ENCODE measurements at places on chromosomes 2 and 18. TPM values are rescaled to one million over a fixed set of nuclear protein-coding genes. Genes with fewer than 3 reads are reported as not detected.
A peak's percentile ranks its signal among the peaks of the same experiment; 100 is the strongest.

SRD5A2 gene
- total RNA-seq = 0.64 TPM

TM4SF20 gene
- not detected for total RNA-seq

GRCh38 chr2:150646746-150647145, 159.3 kb upstream of the RND3 start:
- H3K27me3 ChIP-seq = no peaks in the 10 kb centered on the region
- DNase-seq = no peak
- no peak overlapping the region for H3K4me3 ChIP-seq

CSRNP3 gene
- 14.6 TPM for total RNA-seq

GNLY gene
- total RNA-seq = not detected

- DNase-seq = no peak
- H3K36me3 ChIP-seq = no peaks in the 10 kb centered on the region
- peaks cover 1% of the 10 kb centered on the region for H3K27me3 ChIP-seq
- H3K4me3 ChIP-seq = no peak overlapping the region
- no peak overlapping the region for H3K27ac ChIP-seq
These were observed 10.8 kb upstream of the SDC1 start for GRCh38 chr2:20235655-20236305.

GRCh38 chr2:107358362-107358761, 468.3 kb upstream of the RGPD4 start:
- H3K36me3 ChIP-seq = no peaks in the 10 kb centered on the region
- no peak overlapping the region for H3K27ac ChIP-seq
- no peaks in the 10 kb centered on the region for H3K27me3 ChIP-seq
- H3K4me3 ChIP-seq = no peak overlapping the region

- H3K4me3 ChIP-seq = no peak overlapping the region
- no peak overlapping the region for H3K27ac ChIP-seq
- no peaks in the 10 kb centered on the region for H3K36me3 ChIP-seq
- no peak for DNase-seq
- peaks cover 2% of the 10 kb centered on the region for H3K27me3 ChIP-seq
These were observed 46.1 kb downstream of the SOWAHC start for GRCh38 chr2:109660046-109660860.

DNA sequence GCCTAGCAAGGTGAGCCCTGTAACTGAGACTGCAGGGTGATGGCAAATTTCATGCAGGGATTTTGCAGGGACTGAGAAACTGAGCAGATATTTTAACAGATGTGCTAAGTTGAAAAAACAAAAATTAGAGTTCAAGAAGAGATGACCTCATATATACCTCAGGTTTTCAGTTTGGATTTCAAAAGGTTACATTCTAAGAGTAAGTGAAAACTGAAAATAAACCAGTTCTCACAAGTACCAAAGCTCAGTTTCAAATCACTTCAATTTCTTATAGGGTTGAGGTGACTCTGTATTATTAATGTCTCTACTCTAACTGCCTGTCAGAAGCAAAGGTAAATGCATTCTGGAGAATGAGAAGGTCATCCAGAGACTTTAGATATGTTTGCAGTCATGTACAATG, 237.4 kb upstream of the VRK2 start:
- no peak overlapping the region for H3K27ac ChIP-seq
- H3K36me3 ChIP-seq = no peaks in the 10 kb centered on the region
- no peak overlapping the region for H3K4me3 ChIP-seq
- no peaks in the 10 kb centered on the region for H3K4me1 ChIP-seq
- DNase-seq = no peak
- no peaks in the 10 kb centered on the region for H3K27me3 ChIP-seq

IMPA2 gene
- total RNA-seq = 24.1 TPM

TUBA4B gene
- total RNA-seq = not detected

DNA sequence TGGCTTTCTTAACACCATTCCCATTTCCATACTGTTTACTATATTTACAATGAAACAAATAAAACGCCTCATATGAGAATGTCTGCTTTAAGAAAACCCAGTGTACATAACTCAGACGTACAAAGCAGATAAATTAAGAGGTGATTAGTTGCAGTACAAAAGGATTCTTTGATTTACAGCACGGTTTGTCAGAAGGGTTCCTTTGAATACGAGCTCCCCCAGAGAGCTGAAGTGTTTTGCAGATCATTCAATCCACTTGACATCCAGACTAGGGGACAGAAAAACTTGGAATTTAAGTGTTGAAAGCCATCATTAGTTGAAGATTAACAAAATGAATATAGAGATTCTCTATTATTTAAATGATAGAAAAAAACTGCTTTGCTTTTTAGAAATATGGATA, 72.5 kb downstream of the RAPGEF4 start:
- H3K4me3 ChIP-seq = no peak overlapping the region
- no peak for DNase-seq
- H3K27me3 ChIP-seq = no peaks in the 10 kb centered on the region
- H3K27ac ChIP-seq = no peak overlapping the region
- no peaks in the 10 kb centered on the region for H3K4me1 ChIP-seq

- no peaks in the 10 kb centered on the region for H3K36me3 ChIP-seq
- H3K27ac ChIP-seq = no peak overlapping the region
- peaks cover 2% of the 10 kb centered on the region for H3K4me1 ChIP-seq
- no peak overlapping the region for H3K4me3 ChIP-seq
These were observed 104.3 kb upstream of the ST6GAL2 start for GRCh38 chr2:106990297-106990696.

TXNDC2 gene
- total RNA-seq = not detected

PAIP2B gene
- 2.9 TPM for total RNA-seq

DNA sequence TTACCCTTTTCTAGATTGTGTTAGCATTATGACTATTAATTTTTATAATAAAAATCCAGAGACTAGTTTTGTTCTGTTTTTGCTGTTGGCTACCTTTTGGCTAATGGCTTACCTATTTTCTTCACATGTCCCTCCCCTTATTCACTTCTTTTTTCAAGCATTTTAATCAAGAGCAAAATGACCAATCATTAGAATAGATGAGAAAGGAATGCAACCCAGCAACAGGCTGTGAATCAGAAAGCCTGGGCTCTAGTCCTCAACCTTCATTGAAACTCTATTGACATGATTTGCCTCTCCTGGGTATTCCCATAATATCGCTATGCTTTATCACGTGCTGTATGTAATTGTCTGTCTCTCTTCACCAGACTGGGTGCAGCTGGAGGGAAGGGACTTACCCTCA, 370.1 kb downstream of the IRS1 start:
- DNase-seq = no peak
- no peaks in the 10 kb centered on the region for H3K4me1 ChIP-seq
- H3K27ac ChIP-seq = no peak overlapping the region

UCN gene
- total RNA-seq = 1.5 TPM

DNA sequence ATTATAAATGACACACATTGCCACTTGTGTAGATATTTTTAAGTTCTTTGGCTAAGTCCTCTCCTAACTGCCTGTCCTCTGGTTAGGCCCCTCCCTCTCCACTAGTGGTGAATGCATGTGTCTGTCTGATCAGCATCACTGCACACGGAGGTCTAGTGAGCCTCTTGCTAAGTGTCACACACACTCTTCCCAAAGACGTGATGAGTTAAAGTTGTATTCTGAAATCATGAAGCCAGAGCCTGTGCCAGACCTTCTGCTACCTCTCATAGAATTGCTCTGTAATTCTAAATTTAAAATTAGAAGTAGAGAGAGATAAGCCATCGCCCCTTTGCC, 41.3 kb downstream of the RALB start:
- H3K27me3 ChIP-seq = peaks cover 5% of the 10 kb centered on the region
- H3K27ac ChIP-seq = no peak overlapping the region
- peak overlapping the region; percentile 70 for H3K4me3 ChIP-seq
- peaks cover 73% of the 10 kb centered on the region for H3K36me3 ChIP-seq
- H3K4me1 ChIP-seq = peaks cover 11% of the 10 kb centered on the region
- no peak for DNase-seq

DNA sequence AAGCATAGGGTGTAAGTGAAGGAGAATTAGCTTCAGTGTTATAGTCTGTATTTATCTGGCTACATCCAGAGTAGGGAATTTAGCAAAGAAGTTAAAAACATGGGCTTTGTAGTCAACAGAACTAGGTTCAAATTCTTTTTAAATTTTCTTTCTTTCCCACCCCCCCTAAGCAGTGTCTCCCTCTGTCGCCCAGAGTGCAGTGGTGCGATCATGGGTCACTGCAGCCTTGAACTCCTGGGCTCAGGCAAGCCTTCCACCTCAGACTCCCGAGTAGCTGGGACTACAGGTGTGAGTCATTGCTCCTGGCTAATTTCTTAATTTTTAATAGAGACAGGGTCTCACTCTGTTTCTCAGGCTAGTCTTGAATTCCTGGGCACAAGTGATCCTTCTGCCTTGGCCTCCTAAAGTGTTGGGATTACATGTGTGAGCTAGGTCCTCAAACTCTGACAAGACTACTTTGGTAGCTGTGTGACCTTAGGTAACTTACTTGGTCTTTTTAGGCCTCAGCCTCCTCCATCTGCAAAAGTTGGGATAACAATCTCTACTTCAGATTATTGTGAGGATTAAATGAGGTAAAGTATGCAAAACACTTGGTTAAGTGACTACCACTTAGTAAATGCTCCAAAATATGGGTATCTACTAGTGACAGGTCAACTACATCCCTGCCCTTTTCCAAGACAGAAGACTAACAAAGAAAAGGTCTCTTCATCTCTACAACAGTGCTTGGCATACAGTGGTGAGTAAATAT, 17.8 kb downstream of the DOK1 start:
- H3K4me3 ChIP-seq = no peak overlapping the region
- peaks cover 24% of the 10 kb centered on the region for H3K4me1 ChIP-seq
- no peak for DNase-seq
- peaks cover 2% of the 10 kb centered on the region for H3K27me3 ChIP-seq

- H3K36me3 ChIP-seq = no peaks in the 10 kb centered on the region
- H3K4me1 ChIP-seq = no peaks in the 10 kb centered on the region
- DNase-seq = no peak
- no peak overlapping the region for H3K27ac ChIP-seq
- H3K4me3 ChIP-seq = no peak overlapping the region
- H3K27me3 ChIP-seq = no peaks in the 10 kb centered on the region
These were observed 83.3 kb upstream of the MAP2 start for GRCh38 chr2:209340522-209340921.

- no peaks in the 10 kb centered on the region for H3K36me3 ChIP-seq
- H3K27ac ChIP-seq = no peak overlapping the region
- no peak overlapping the region for H3K4me3 ChIP-seq
- H3K4me1 ChIP-seq = peaks cover 2% of the 10 kb centered on the region
These were observed 107.8 kb downstream of the TANC1 start for GRCh38 chr2:159076241-159076640.

GRCh38 chr2:233360771-233361176, 6.5 kb downstream of the DGKD start:
- no peaks in the 10 kb centered on the region for H3K36me3 ChIP-seq
- H3K4me3 ChIP-seq = no peak overlapping the region
- no peak for DNase-seq
- peaks cover 3% of the 10 kb centered on the region for H3K27me3 ChIP-seq
- H3K4me1 ChIP-seq = no peaks in the 10 kb centered on the region

DNA sequence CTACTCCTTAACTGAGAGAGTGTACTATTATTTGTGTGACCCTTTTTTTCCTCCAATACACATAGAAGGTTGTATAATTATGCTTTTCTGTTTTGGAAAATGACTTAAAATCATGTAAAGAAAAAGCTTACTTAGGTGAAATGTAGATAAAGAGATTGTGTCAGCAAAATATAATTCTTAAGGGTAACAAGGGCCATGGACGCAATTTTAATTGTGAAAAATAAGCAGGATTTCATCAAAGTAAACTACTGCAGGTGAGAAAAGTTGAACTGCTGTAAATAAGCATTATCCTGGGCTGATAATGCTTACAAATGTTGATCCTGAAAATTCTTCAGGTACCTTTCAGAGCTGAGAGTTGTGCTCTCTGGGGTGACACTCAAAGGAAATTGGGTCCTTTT, 141.5 kb downstream of the RPIA start:
- DNase-seq = no peak
- no peak overlapping the region for H3K27ac ChIP-seq
- peaks cover 7% of the 10 kb centered on the region for H3K27me3 ChIP-seq
- no peak overlapping the region for H3K4me3 ChIP-seq

PCARE gene
- total RNA-seq = not detected

DNA sequence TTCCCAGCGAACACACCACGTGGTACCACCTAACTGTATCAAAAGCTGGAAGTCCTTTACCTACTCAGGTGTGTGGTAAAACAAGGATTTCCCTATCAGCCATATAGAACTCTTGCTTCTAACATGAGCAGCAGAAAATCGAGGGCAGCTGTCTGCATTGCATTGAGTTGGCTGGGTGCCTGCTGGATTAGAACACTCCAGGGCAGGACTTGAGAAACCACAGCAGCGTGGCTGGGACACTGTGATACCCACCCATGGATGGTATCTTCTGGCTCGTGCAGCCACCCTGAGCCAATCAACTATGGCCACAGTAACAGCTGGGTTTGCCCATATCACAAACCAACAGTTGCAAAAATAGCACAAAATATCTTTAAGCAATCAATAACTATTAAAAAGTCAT, 188.3 kb downstream of the FBXO15 start:
- no peaks in the 10 kb centered on the region for H3K27me3 ChIP-seq
- no peak overlapping the region for H3K4me3 ChIP-seq
- no peak for DNase-seq
- no peak overlapping the region for H3K27ac ChIP-seq
- H3K36me3 ChIP-seq = no peaks in the 10 kb centered on the region

DNA sequence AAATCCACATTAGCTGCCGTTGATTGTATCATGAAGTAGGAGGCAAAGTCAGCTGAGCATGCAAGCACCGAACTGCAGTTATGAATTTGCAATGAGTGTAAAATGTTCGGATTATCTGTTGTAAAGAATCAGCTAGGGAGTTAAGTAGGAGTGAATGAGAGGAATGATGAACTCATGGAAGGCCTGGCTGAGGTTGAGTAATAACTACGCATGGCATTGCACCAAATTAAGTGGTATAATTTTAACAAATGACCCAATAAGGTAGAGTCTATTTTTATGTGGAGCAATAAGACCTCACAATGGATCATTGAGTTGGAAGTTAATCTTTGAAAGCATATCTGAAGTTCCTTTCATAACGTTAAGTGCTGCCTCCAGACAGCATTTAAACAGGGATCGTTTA, 288.2 kb upstream of the CHST9 start:
- H3K4me1 ChIP-seq = no peaks in the 10 kb centered on the region
- no peak overlapping the region for H3K4me3 ChIP-seq
- H3K27me3 ChIP-seq = peaks cover 3% of the 10 kb centered on the region
- H3K27ac ChIP-seq = no peak overlapping the region
- no peak for DNase-seq
- no peaks in the 10 kb centered on the region for H3K36me3 ChIP-seq

PSMA8 gene
- total RNA-seq = not detected

DNA sequence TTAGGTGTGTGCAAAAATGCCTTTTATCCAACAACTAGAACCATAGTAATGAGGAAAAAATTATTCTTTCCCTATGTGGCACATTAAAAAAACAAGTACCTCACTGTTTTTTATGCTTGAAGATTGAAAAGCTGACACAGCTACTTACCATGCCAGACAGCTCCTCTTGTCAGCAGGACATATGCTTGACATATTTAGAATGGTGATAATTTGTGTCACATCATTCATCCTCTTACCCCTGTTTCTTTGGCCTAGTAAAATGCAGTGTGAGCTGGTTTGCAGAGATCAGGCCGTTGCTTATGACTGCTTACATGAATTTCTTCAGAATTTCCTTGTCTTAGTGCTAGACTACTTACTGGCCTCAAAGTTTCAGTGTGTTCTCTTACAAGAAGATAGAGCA, 869.9 kb downstream of the LRP1B start:
- H3K4me3 ChIP-seq = no peak overlapping the region
- no peaks in the 10 kb centered on the region for H3K27me3 ChIP-seq
- H3K27ac ChIP-seq = no peak overlapping the region
- no peak for DNase-seq

GALNT14 gene
- 16.8 TPM for total RNA-seq

GRCh38 chr2:113967272-113967671, 77.4 kb downstream of the ACTR3 start:
- peaks cover 2% of the 10 kb centered on the region for H3K27me3 ChIP-seq
- H3K4me3 ChIP-seq = no peak overlapping the region
- DNase-seq = no peak
- peaks cover 17% of the 10 kb centered on the region for H3K4me1 ChIP-seq
- H3K27ac ChIP-seq = no peak overlapping the region
- H3K36me3 ChIP-seq = peaks cover 13% of the 10 kb centered on the region

All from endothelial cell (in vitro differentiated cells).